ENCODE measurements at places on chromosomes 6 and 20. TPM values are rescaled to one million over a fixed set of nuclear protein-coding genes. Genes with fewer than 3 reads are reported as not detected.
A peak's percentile ranks its signal among the peaks of the same experiment; 100 is the strongest.

GRCh38 chr20:51584737-51585136 lies 42.2 kb upstream of the NFATC2 start:
- DNase-seq: no peak
- no peaks in the 10 kb centered on the region for H3K27me3 ChIP-seq
- H3K4me1 ChIP-seq: no peaks in the 10 kb centered on the region
- no peak overlapping the region for H3K4me3 ChIP-seq
- H3K27ac ChIP-seq: no peak overlapping the region

DNA sequence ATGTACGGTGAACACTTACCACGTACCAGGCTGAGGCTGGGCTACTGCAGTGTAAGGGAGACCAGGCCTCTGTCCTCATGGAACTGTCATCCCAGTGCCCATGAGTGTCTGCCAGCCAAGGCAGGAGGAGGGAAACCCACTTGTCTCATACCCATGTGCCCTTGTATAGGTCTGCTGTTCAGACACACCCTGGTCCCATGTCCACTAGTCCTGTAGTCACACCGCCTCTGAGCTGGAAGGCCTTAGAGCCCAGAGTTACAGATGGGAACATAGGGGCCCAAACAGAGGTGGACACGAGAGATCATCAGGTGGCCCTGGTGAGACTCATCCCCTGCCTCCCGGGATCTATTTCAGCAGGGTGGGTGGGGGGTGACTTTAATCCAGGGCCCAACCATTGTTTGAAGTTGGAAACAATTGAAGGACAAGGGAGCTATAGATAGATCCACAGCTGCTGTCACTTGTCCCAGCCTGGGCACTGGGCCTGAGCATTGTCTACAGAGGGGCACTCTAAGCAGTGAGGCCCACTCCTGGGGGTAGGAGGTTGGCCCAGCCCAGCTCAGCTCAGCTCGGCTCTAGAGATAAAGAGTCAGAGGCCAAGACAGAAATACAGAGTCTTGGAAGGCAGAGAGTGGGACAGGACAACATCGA lies 14.6 kb downstream of the MYH7B start:
- no peak overlapping the region for H3K4me3 ChIP-seq
- H3K27ac ChIP-seq: peak overlapping the region; percentile 76
- peaks cover 39% of the 10 kb centered on the region for H3K4me1 ChIP-seq
- no peaks in the 10 kb centered on the region for H3K36me3 ChIP-seq

GRCh38 chr6:90110971-90111370 lies 185.7 kb downstream of the BACH2 start:
- H3K4me1 ChIP-seq: no peaks in the 10 kb centered on the region
- no peak overlapping the region for H3K4me3 ChIP-seq
- no peaks in the 10 kb centered on the region for H3K36me3 ChIP-seq
- no peak overlapping the region for H3K27ac ChIP-seq

DNA sequence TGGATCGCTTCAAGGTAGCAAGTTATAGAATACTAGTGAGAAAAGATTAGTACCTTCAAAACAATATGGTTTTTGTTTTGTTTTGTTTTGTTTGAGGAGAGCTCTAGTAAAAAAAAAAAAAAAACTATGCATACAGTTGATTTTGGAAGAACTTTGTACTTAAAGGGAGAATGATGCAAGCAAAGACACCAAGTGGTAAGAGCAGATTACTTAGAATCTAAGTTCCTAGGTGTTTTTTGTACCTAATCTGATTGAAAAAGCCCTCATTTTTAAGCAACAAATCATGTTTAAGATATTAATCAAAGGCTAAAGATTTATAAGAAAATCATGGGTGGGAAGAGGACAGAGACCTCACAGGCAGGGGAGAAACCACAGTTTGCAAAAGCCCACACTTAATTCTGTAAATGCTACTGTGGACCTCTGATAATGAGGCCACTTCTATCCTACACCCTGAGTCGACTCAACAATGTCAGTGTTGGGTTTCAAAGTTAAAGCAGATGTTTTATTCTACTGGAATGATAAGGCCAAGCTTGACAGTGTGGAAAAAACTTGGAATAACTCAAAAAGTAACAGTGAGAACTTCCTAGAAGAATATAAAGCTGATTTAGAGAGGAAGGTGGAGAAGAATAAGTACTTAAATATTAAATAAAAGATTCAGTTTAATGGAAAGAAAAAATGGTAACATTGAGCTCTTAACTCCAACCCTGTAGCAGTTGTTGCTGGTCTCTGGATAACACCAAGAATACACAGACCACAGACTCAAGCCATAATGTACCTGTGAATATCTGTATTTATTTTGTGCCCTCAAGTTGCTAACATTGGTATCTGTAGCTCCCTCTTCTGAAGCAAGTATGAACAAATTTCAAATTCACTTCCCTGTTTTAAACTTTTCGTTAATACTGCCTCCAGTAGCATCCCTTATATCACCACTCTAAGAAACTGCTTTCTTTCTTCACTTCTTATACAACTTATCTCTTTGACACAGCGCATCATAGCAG lies 1047.8 kb downstream of the EPHA7 start:
- H3K4me3 ChIP-seq: no peak overlapping the region
- no peak for DNase-seq
- H3K27ac ChIP-seq: no peak overlapping the region
- H3K4me1 ChIP-seq: no peaks in the 10 kb centered on the region

- H3K27ac ChIP-seq: peak overlapping the region; percentile 16
- no peak for DNase-seq
- H3K4me3 ChIP-seq: peak overlapping the region; percentile 32
- peaks cover 7% of the 10 kb centered on the region for H3K4me1 ChIP-seq
Measured at GRCh38 chr6:110358553-110359160, 508 bp upstream of the METTL24 start.

DNA sequence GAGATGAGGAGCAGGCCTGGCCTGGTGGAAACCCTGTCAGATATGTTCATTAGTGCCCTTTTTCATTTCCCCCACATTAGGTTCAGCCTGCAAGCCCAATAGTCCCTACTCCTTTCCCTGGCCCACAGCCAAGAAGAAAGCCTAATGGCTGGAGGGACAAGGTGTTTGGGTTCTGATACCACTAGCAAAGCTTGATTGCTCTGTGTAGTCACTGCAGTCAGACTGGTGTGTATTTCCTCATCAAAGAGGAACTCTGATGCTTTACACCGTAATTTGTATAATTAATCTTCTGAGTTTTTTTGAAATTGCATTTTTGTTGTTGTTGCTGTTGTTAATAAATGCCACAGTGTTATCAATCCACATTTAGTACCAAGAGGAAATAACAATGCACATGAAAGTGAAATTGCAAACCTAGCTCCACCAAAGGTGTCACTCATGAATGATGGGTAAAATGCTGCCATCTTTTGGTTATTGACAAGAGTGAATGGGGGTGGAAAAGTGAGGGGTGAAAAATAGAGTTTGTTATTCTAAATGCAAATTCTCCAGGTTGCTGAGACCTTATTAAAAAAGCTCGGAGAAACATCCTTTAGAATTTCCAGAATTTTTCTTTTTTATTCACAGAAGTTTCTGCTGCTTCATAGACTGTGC lies 320.2 kb upstream of the POU3F2 start:
- no peaks in the 10 kb centered on the region for H3K4me1 ChIP-seq
- H3K27me3 ChIP-seq: no peaks in the 10 kb centered on the region
- no peak overlapping the region for H3K4me3 ChIP-seq
- H3K36me3 ChIP-seq: no peaks in the 10 kb centered on the region
- H3K27ac ChIP-seq: no peak overlapping the region
- no peak for DNase-seq

- DNase-seq: no peak
- H3K36me3 ChIP-seq: peaks cover 24% of the 10 kb centered on the region
- no peak overlapping the region for H3K4me3 ChIP-seq
- H3K4me1 ChIP-seq: peaks cover 22% of the 10 kb centered on the region
- H3K27me3 ChIP-seq: no peaks in the 10 kb centered on the region
Measured at GRCh38 chr6:157155804-157156203, 167.5 kb downstream of the TMEM242 start.

GRCh38 chr20:10644458-10645204 lies 29.2 kb downstream of the JAG1 start:
- no peak overlapping the region for H3K27ac ChIP-seq
- DNase-seq: no peak
- H3K4me1 ChIP-seq: peaks cover 42% of the 10 kb centered on the region
- no peaks in the 10 kb centered on the region for H3K27me3 ChIP-seq
- peaks cover 96% of the 10 kb centered on the region for H3K36me3 ChIP-seq

DNA sequence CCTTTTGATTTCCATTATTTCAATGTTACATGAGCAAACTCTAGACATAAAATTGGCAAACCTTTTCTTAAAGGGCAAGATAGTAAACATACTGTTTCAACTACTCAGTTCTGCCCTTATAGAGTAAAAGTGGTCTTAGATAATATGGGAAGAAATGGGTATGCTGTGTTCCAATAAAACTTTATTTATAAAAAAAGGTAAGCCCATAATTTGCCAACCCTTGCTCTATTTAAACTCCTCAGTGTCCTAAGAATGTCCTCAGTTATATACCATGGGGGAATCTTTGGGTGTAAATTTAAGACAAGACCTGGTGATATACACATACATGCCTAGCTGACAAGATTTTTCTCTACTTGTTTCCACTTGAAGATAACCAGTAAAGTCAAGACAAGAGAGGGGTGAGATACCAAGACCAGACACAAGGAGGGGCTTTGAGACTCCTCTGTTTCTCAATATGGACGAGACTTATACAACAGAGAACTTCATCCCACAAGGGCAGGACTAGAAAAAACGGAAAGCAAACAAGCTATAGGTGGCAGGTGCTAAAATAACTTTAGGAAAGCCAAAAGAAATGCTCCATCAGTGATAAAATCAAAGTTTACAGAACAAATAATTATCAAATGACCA lies 10.5 kb downstream of the SNX3 start:
- H3K27me3 ChIP-seq: no peaks in the 10 kb centered on the region
- no peaks in the 10 kb centered on the region for H3K4me1 ChIP-seq
- H3K4me3 ChIP-seq: no peak overlapping the region
- H3K27ac ChIP-seq: no peak overlapping the region

The MOCS1 gene
- 5.8 TPM for total RNA-seq

The PBOV1 gene
- total RNA-seq: not detected

The FKBP1C gene
- total RNA-seq: 0.13 TPM

The FNDC11 gene
- 0.09 TPM for total RNA-seq

The BPIFB4 gene
- total RNA-seq: 0.09 TPM

The SNAP91 gene
- total RNA-seq: 2.3 TPM

The FAXC gene
- total RNA-seq: 1.2 TPM

The RSPO4 gene
- not detected for total RNA-seq
